ENCODE measurements at places on chromosomes 2 and 18.

GRCh38 chr2:142930835-142931398 lies 53.5 kb downstream of the KYNU start:
- no peak for DNase-seq

GRCh38 chr2:68060652-68061051 lies 2.2 kb downstream of the C1D start:
- no peak for DNase-seq

DNA sequence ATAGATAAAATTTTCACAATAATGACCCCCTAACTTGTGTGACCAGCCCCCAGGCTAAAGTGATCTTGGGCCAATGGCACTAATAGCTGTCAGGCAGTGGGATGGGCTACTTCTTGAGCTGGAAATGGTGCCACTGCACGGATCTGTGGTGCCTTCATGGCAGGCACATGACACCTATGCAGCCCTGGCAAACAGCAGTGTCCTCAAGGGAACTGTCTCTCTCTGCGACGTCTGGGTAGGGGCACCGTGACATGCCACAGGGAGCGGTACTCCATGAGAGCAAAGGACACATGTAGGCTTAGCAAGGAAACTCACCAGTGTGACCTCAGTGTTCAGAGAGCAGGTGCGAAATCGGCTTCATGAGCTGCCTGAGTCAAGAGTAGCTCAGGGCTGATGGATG lies 161.7 kb upstream of the TWIST2 start:
- DNase-seq: no peak

DNA sequence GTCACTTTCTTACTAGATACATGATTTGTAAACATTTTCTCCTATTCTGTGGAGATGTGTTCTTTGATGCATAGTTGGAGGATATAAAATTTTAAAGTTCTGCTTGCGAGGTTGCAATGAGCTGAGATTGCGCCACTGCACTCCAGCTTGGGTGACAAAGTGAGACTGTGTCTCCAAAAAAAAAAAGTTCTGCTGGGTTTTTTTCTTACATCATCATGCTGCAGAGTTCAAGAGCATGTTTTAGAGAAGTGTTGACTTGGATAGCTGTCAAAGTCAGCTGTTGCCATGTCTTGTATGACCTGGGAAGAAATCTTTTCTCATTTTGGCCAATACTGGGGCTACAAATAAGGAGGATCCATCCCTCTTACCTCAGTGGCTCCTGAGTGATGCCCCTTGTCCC lies 71.3 kb downstream of the UGGT1 start:
- DNase-seq: no peak

DNA sequence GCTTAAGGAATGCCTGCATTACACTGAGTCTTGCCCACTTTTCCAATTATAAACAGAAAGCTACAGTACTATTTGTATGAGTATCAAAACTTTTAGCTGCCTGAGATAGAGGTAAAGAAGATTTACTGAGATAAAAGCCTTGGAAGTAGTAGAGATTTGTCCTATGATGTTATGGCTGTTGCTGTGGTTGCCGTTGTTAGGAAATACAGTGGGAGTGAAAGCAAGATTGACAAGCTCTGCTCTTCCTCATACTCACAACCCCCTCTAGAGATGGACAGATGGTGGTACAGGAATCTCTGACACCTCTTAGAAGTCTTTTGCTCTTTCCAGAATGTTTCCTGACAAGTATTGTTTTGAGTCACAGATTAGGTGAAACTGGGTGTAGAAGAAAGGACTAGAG lies 242.5 kb downstream of the RPIA start:
- no peak for DNase-seq

GRCh38 chr2:153169609-153170008 lies 309.0 kb downstream of the RPRM start:
- DNase-seq: no peak

GRCh38 chr2:153098073-153098472 lies 379.7 kb downstream of the ARL6IP6 start:
- no peak for DNase-seq

GRCh38 chr2:206480161-206480560 lies 36.8 kb downstream of the ADAM23 start:
- DNase-seq: no peak

DNA sequence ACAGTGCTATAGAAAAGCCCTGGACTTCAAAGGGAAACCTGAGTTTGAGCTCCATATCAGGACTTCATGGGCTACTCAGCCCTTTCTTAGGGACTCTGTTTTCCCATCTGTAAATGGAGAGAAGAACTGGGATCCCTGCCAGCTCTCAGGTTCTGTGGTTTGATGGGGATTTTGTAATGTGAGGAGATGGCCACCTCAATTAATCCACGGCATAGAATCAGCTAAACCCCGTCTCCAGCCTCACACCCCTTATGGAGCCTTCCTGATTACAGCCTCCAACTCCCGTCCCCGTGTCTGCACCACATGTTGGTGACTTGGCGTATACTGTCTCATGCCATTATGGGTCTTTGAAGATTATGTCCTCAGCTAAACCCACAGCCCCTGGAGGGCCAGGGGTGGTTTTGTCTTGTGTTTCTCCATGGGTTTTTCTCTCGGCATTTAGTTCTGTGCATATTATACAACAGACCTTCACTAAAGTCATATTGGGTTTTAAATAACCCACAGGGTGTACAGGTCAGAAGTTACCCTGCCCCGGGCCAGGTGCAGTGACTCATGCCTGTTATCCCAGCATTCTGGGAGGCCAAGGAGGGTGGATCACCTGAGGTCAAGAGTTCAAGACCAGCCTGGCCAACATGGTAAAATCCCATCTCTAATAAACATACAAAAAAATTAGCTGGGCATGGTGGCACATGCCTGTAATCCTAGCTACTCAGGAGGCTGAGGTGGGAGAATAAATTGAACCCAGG lies 63.8 kb upstream of the PPP1CB start:
- DNase-seq: no peak

- no peak for DNase-seq
Measured at GRCh38 chr18:23204589-23205235, 69.4 kb downstream of the CABLES1 start.

GRCh38 chr18:50451100-50451842 lies 76.4 kb downstream of the SKA1 start:
- no peak for DNase-seq

DNA sequence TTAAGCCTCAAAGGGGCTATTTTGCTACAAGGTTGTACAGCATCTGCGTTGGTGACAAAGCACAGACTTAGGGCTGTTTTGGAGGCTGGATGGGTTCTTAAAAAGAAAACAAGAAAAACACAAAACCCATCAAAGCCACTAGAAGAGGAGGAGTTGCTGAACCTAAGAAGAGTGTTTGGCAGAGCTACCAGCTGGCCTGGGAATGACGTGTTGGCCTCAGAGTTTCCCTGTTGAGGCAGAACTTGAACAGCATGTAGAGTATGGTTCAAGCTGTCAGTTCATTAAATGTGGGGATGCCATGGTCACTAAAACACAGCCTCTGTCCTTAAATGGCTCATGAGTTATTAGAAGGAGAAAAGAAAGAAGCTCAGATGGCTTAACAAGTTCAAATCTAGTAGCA lies 162.5 kb downstream of the TTC32 start:
- no peak for DNase-seq

GRCh38 chr2:16718576-16719484 lies 53.2 kb upstream of the CYRIA start:
- no peak for DNase-seq

DNA sequence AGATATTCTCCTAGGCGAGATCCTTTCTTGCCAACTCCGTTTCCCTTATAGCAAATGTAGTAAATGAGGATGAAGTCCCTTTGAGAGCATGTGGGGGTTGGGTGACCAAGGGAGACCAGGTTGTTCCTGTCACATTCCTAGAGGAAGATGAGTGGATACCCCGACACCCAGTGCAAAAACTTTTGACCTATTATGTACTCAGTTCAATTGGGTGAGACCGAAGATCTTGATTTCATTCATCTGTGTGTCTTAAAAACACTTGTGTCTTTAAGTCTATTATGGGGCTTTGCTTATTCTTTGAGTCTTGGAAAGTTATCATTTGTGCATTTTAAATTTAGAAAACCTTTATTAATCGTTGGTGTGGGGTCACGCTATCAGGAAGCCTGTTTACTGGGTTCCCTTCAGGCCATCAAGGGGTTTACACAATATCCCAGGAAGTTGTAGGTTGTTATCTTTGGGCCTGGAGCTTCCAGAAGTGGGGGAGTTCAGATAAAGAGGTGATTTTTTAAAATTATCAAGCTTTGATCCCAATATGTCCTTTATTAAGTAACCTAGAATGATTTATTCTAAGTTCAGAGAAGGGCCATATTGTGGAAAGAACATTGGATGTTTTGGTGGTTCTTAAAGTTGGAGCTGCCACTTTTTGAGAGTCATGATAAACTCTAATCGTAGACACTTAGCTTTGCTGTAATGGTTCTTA lies 2.8 kb downstream of the RHOB start:
- DNase-seq: no peak

DNA sequence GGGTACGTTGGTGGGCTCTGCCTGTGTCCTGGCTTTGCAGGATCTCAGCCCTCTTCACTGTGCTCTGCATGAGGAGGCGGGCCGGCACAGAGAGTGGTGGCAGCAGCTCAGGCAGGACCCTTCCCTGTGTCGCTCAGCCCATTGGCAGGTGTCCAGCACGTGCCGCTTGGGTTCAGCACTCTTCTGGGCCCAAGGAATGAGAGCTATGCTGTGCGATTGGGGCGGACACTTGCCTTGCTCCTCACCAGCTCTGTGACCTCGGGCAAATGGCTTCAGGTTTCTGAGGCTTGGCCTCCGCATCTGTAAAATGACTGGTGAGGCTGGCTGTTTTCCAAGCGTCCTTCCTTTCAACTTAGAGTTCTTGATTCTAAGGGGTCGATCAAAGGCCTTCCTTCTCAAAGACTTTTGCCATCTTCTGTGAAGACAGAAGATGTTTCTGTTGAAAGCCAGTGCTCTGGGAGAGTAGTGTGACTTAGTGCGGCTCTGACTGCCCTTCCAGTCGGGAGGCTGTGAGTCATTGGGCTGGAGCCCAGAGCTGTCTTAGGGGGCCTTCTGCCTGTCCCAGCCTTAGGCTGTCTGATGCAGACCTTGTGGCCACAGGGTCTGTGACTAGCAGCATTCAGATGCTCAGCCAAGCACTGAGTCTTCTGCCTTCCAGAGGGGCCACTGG lies 35.6 kb downstream of the GLI2 start:
- DNase-seq: no peak

DNA sequence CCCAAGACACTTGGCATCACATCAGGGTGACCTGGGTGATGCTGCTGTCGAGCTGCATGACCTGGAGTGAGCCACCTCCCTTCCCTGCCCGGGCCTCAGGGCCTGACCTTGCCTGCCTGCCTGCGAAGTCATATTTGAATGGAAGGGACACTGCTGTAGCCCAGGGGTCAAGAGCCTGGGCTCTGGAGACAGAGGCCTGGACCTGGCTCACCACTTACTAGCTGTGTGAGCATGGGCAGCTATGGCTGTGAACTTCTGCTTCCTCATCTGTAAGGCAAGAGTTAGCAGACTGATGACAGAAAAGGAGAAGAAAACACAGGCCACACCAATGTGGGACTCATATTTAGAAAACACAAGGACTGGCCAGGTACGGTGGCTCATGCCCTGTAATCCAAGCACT lies 118.7 kb downstream of the ZFP36L2 start:
- DNase-seq: no peak

DNA sequence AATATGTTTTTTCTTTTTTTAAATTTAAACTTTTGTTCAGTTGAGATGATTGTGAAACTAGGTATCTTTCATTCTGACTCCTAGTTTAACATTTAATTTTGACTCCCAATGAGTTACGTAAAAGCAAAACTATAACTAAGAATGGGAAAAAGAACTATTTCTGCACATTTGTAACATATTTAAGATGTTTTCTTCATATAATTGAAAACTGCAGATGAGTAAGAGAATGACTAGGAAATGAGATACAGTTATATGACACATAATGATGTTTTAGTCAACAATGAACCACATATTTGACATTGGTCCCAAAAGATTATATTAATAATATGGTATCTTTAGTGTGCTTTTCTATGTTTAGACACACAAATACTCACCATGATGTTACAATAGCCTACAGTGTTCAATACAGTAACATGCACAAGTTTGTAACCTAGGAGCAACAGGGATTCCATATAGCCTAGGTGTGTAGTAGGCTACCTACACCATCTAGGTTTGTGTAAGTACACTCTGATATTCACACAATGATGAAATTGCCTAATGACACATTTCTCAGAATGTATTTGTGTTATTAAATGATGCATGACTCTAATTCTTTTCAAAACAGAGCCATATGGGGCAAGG lies 12.6 kb downstream of the ERMN start:
- DNase-seq: no peak

DNA sequence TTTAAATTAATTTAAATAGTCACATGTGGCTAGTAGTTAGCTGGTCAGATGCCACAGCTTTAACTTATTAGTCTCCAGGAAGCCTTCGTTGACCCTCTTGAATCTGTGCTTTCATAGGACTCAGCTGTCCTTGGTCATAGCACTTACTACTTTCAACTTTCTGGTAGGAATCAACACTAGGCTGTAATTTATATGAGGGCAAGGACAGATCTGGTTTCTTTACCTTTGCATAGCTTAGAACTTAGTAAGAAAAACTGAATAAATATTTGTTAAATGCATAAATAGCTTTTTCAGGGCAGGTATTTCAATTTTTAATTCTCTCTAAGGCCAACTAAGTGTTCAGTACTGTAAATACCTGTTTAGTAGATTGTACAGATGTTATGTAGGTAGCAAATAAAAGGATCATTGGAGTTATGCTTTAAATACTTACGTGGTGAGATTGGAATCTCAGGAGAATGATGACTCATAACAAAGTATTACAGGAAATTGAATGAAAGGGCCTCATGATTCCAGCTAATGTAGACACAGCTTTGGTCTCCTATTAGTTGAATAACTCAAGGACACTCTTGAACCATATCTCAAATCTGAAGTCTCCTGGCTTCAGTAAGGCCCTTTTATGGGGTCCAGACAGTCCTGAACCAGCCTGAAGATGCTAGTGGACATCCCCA lies 2.6 kb downstream of the CLIP4 start:
- no peak for DNase-seq

DNA sequence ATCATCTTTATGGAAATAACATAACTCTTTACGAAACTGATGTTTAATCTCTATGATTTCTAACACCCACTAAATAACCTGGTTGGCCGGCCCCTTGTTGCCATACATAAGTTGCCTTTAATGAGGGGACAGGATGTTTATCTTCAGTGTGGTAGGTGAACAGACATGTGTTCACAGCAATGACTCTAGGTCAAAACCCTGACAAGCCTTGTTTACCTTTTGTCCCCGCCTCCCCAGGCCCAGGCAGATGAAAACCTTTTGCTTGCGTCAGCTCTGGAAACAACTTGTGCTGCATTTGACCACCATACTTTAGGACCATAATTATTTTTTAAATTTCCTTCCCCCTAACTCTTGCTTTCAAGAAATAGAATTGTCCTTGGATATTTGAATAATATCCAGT lies 2.9 kb upstream of the DSG4 start:
- no peak for DNase-seq

GRCh38 chr2:132978840-132979239 lies 308.8 kb upstream of the LYPD1 start:
- DNase-seq: no peak

Measured in NCI-H1105 (cell line).